GM23248 (cell line): ENCODE measurements at places on chromosomes 7 and 10. TPM values are rescaled to one million over a fixed set of nuclear protein-coding genes. Genes with fewer than 3 reads are reported as not detected.
A peak's percentile ranks its signal among the peaks of the same experiment; 100 is the strongest.

DNA sequence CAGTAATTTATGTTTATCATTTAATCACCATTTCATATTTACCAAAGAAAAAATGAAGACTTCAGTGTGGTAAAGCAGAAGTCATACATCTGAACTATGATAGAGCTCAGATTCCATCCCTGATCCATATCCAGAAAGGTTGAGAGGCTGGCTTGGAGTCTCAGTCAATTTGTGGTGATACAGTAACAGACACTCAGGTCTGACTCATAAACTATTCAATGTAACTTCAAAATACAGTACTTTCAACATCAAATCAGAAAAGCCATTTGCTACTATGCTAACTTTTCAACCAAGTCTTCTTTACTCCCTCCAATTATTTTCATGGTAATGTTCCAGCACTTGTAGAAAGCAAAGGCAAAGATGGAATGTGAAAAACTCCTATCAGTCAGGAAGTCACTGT is 190.4 kb downstream of the HDAC9 start:
- no peaks in the 10 kb centered on the region for H3K27me3 ChIP-seq
- peaks cover 10% of the 10 kb centered on the region for H3K4me1 ChIP-seq
- H3K4me3 ChIP-seq = no peak overlapping the region
- H3K36me3 ChIP-seq = no peaks in the 10 kb centered on the region

DNA sequence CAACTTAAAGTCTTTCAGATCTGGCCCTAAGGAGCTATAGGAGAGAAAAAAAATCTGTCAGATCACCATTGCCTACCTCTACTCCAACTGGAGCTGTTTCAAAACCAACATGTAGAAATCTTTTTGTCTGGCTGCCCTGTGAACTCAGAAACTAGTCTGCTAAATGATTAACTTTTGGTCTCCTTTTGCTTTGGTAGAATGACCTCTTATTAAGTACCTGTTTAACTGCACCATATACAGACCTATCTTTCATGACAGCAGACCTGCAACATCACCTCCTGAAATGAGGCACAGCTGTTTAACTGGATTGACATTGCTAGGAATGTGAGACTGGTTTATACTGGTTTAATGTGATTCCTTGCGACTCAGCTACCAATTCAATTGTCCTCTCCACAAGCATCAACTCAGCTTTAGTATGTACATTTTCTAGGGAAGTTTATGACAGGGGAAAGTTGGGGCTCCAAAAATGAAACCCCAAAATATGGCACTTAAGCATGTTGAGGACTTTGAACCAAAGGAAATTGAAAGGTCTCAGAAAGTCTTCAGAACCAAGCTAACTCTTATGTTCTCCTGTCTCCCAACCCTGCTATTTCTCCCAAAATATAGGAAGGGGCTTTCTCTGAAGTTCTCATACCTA is 1.8 kb downstream of the CYP3A43 start:
- H3K4me3 ChIP-seq = no peak overlapping the region
- peaks cover 42% of the 10 kb centered on the region for H3K27me3 ChIP-seq
- no peaks in the 10 kb centered on the region for H3K36me3 ChIP-seq

GRCh38 chr7:39605087-39605486 is 18.3 kb upstream of the RALA start:
- peaks cover 77% of the 10 kb centered on the region for H3K4me1 ChIP-seq
- no peak overlapping the region for H3K4me3 ChIP-seq
- DNase-seq = peak; percentile 50
- peak overlapping the region; percentile 55 for H3K27ac ChIP-seq
- H3K27me3 ChIP-seq = no peaks in the 10 kb centered on the region

The CPA2 gene
- total RNA-seq = not detected in 2 replicates

GRCh38 chr10:102781921-102782557 is 38.3 kb downstream of the WBP1L start:
- no peaks in the 10 kb centered on the region for H3K27me3 ChIP-seq
- H3K4me1 ChIP-seq = peaks cover 54% of the 10 kb centered on the region
- H3K4me3 ChIP-seq = peak overlapping the region; percentile 50
- H3K27ac ChIP-seq = peak overlapping the region; percentile 94
